ENCODE measurements at places on chromosomes 6 and 20.
A peak's percentile ranks its signal among the peaks of the same experiment; 100 is the strongest.

DNA sequence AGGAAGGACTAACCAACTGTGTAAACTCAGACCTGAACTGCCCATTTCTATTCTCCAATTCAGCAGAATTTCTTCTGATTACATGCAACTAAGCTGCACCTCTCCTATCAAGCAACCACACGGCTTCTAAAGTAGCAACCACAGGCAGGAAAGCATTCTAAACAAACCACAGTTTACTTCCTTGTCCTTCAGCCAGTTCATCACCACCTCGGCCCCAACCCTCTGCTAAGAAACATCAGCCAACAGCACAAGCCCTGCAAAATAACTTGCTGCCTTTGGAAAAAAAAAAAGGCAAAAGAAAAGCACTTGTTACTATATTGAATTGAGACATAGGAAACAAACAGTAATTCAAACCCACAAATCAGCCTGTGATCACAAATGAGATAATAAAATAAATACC, 140.3 kb downstream of the NFATC2 start:
- DNase-seq = no peak

DNA sequence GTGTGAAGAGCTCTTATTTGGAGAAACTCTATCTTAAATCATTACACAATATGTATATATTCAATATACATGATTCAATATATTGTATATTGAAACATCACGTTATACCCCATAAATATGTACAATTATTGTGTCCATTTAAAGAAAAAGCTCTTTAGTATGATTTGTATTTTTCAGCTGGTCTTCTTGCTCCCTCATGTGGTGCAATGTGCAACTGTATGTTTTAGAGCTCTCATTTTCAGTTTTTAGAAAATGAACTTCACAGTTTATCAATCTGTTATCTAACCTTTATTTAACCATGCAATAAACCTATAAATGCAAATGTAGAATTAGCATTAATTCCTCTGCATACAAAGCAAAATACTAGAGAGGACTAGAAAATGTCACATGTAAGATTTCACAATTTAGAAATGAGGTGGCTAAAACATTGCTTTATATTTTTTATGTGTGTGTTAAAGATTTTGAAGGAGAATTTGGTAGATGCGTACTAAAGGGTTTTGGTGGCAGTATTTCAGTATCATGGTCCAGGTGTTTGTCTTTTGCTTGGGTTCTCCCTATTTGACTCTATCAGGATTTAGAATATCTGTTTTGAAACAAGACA, 167.1 kb downstream of the PHF3 start:
- DNase-seq = no peak

DNA sequence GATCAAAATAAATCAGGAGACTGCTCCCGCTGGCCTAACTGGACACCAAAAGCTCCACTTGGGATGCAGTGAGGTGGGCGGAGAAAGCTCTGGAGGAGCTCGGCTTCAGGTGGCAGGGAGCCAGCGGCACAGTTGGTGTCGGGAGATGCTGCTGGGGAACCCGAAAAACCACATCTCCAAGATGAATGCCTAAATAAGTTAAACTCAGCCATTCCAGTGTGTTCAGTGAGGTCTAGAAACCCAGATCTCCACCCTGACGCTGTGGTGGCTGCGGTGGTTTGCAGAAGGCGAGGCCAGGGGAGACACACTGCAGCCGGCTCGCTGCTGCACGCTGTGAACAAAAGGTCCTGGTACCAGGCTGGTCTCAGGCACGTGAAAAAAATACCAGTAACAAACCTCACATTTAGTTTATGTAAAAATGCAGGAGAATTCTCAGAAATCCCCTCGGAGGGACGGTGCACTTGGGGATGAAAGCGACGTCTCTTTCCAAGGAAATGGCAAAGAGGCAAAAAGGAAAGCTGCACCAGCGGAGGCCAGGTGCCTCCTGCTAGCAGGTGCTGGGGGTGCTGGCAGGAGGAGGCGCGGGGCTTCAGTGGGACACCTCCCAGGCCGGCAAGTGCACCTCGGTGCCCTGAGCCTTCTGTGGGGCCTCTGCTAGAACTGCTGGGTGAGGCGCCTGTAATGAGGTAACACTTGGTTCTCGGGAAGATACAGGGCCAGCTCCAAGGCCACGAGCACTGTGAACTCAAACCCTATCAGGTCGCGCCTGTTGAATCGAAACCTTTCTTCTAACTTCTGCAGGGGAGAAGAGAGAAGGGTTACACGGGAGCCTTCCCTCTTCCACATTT, 3.6 kb downstream of the RPS21 start:
- DNase-seq = peak; percentile 59

DNA sequence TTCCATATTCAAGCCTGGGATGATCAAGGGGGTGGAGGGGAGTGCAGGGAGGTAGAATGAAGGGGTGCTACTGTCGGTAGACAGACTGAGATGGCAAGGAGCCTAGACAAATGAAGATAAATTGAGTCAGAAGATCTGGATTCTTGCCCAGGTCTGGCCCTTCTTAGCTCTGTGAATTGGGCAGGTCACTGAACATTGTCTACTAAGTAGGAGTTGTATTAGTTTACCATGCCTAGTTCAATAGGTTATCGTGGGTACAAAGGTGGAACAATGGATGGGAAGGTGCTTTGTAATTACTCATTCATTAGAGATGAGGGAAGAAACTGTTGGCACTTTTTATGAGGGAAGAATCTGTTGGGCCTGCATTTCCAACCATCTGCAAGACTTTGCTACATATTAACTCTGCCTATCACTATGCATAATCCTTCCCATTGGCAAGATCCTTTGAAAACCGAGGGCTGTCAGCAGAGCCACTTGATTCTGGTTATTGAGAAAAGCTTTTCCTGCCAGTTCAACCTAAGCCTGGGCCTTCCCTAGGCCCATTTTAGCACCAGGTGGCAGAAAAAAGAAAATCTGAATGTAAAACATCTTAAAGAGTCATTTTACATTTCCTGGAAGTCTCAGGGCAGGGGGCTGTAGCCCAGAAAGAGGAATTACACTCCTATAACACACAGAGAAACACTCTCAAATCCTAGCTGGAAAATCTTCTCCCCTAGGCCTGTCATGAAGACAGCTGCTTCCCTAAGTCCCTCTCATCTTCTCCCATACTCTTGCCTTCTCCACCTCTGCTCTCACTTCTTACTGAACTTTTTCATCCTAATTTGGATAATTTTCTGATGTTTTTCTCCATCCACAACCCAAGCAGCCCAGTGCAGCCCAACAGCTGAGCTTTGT, 103.5 kb downstream of the CD24 start:
- DNase-seq = no peak

DNA sequence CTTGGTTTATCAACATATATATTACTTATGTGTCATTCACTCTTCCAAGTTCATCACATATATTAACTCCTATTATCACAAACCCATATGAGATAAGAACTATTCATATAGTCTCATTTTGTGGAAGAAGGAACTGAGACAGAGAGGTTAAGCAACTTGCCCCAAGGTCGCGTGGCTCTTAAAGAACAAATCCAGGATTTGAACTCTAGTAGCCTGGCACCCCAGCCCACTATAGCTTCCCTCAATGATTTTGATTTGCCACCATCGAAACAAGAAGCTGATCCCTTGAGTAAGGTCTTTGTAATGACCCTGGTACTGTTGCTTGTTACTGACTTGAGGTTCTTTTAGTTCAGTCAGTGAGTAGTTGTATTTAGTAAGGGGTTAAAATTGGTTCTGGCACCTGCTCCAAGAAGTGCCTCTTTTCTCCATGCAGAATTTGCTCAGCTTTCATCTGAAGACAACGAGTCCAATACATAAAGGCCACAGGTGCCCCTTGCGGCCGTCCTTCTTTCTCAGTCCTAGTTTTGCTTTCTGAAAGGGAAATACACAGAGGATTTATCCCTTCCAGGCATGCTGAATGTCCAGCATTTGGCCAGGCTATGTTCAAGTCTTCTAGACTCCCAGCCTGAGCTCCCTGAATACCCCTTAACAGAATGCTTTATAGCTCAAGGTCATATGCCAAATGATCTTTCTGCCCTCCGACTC, 253.0 kb downstream of the TBC1D7 start:
- DNase-seq = no peak

DNA sequence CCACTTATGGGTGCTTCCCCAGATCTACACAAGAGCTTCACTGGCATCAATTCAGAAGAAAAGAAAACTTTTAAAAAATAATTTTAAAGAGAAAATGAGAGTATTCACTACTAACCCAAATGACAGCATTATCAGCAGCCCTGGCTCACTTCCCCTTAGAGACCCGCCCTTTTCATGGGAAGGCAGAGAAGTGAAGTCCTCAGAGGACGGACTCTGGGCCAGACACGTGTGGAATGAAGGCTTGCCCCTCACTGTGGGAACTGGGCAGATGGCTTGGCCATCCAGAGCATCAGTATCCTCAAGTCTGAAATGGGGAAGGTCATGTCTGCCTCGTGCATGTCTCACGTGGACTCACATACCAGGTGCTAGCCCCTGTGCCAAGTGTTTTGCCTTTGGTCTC, 63.5 kb downstream of the JAG1 start:
- DNase-seq = no peak

DNA sequence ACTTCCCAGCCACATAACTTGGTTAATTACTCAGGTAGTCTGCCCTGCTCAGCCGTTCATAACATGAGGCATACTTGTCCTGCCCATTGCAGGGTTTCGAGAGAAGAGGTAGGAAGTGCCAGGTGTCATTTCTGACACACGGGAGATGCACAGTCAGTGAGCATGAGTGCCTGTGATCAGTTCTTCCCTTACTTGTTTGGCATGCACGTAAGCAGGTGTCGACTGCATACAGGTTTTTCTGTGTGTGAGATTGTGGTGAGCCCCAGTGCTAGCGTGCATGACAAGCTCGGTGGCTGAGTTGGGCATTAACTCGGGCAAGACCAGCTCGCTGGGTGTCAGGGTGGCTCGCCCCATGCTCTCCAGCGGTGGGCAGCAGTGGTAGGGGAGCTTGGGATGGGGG, 51.2 kb upstream of the SLC22A1 start:
- no peak for DNase-seq

- DNase-seq = no peak
These were observed 41.8 kb upstream of the LAMA4 start for GRCh38 chr6:112296122-112296521.

All from occipital lobe (tissue), 3 donors.